DMS53 (cell line): ENCODE measurements at places on chromosomes 12 and 14.

- no peak for DNase-seq
Measured at GRCh38 chr14:31770271-31770670, 209.1 kb downstream of the NUBPL start.

- DNase-seq = no peak
Measured at GRCh38 chr14:93304771-93305170, 28.1 kb downstream of the BTBD7 start.

GRCh38 chr12:47711448-47711847 lies 5.6 kb upstream of the RPAP3 start:
- DNase-seq = no peak

- DNase-seq = no peak
Measured at GRCh38 chr14:97298331-97298730, 501.1 kb downstream of the VRK1 start.

GRCh38 chr12:58583940-58584339 lies 336.4 kb downstream of the LRIG3 start:
- DNase-seq = no peak

DNA sequence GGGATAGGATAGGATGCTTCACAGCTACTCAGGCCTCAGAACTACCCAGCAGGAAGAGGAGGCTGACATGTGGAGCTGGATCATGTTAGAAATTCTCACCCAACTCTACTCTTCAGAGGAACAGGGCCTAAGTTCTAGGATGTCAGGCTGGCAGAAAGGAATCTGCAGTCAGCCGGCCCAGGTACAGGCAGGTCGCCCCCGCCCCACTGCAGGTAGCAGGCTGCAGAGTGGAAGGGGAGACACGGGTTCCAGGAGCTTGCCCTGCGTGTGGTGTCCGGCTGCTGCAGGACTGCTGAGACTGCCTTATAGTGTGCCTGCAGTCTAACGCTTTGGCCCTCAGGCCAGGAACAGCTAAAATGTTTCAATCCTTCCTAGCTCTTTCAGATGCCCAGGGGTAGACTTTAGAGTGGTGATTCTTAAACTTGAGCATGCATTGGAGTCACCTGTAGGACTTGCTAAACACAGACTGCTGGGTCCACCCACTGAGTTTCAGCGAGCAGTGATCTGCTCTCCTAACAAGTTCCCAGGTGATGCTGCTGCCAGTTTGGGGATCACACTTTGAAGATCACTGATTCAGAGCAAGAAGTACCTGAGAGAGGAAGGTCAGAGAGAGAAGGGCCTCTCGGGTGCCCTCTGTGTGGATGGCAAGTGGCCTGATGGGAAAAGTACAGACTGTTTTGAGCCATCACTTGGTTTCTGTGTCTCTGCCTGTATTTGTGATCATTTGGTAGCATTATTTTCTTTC lies 153.6 kb downstream of the PPM1H start:
- no peak for DNase-seq

DNA sequence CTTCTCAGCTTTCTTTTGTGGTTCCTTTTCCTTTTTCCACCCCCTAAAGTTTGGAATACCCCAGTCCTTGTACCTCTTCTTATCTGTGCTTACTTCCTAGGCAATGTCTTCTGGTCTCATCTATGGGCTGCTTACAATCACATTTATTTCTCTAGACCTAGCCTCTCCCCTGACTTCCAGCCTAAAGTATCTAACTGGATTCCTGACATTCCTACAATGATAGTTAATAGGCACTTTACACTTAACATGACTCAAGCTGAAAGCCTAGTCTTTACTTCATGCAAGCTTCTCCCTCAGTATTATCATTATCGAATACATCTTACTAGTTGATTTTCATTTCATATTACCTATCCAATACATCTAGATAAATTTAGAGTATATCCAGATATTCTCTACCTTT lies 21.2 kb downstream of the CLECL1 start:
- no peak for DNase-seq

DNA sequence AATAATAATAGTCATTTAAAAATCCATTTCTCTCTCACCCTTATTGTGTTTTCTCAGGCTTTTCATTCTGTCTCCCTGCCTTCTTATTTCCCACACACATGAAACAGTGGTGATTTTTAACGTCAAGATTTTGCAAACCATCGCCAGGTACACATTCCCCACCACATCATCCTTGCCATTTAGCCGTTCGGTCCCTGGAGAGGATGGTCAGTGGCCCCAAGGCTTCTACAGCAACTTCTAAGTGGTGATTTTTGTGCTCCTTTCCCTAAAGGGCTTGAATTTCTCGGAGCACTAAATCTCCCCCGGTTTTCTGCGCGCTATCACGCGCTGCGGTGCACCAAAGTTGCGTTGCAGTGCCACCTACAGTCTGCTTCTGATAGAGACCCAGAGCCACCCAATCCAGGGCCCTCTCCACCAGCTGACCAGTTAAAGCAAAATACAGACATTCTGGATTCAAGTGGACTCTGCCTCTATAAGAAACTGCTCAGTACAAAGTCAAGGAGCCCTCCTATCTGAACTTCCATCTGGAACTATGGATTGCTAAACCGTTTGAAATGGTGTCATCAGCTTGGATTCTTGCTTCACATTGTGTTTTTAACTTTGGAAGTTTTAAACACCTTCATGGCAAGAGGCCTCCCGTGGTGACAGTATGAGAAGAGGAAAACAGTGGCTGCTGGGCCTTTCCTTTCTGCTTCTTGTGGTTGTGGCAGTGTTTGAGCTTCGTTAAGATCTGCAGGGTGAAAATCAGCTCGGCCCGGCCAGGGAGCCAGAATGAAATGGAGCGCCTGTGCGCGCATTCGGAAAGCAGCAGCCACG lies 234.0 kb downstream of the SPTSSA start:
- DNase-seq = peak; percentile 76
